Left ventricle myocardium inferior (tissue), 1 donor: ENCODE measurements at places on chromosomes 6 and 20. TPM values are rescaled to one million over a fixed set of nuclear protein-coding genes. Genes with fewer than 3 reads are reported as not detected.
A peak's percentile ranks its signal among the peaks of the same experiment; 100 is the strongest.

TNFRSF21 gene
- total RNA-seq, result 6.3 TPM

DNA sequence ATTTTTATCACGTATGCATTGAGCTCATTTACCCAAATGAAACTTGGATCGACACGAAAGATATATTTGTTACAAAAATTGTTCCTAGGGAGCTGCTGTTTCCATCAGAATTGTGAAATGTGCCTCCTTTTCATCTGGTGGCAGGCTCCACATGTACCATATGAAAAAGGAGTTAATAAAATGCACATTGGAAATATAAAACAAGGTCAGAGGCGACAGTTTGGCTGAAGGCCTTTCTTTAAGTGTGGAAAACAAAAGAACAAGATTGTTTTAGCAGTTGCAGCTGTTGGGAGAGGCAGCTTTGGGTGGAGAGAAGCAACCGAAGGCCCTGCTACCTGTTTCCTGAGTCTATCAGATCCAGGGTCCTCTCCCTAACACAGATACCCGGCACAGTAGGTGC is 334.5 kb upstream of the NT5E start:
- DNase-seq, result no peak

GRCh38 chr6:112984899-112985298 is 637.8 kb downstream of the RFPL4B start:
- DNase-seq, result no peak

GINS1 gene
- total RNA-seq, result 0.41 TPM

MATN4 gene
- not detected for total RNA-seq

- no peak for DNase-seq
These were observed 236.1 kb downstream of the BMP2 start for GRCh38 chr20:7003598-7003997.

DNA sequence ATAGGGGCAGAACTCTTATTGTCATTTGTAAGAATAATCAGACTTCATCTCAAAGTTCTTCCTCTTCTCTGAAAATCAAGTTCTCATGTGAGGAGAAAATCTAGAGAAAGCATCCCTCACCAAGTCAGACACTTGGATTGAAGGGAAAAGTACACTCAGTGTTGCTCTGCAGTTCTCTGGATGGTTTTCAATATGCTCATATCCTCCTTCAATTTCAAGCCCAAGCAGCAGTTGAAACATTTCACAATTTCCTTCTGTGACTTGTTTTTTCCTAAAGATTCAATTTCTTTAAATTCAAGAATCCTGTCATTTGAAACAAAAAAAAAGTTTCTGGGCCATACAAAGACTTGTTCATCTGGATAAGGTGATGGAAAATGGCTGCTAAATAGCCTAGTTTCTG is 140.2 kb upstream of the AHI1 start:
- no peak for DNase-seq

UBD gene
- total RNA-seq, result not detected

- DNase-seq, result no peak
These were observed 66.5 kb upstream of the IER3 start for GRCh38 chr6:30810813-30811339.

GRCh38 chr6:136526196-136526930 is 23.9 kb downstream of the MAP7 start:
- peak; percentile 22 for DNase-seq

ENPP5 gene
- total RNA-seq, result 3.0 TPM

DNA sequence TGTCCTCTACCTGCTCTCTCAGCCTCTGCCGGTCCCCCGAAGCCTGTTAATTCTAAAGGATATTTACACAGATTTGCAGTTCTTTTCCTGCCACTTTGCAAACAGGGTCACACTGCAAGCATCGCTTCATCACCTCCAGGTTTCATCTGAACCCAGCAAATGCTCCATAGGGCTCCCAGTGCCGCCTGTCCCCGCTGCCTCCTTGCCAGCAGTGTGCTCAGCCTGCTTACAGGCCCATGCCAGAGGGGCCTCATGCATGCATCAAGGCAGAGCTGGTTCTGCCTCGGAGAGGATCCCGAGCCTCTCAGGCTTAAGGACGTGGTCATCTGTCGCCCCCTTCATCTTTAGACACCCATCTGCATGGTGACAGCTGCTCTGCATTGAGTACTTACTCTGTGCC is 10.5 kb downstream of the SIRPA start:
- DNase-seq, result no peak

- no peak for DNase-seq
These were observed 3.7 kb upstream of the NEDD9 start for GRCh38 chr6:11236076-11236750.

DNA sequence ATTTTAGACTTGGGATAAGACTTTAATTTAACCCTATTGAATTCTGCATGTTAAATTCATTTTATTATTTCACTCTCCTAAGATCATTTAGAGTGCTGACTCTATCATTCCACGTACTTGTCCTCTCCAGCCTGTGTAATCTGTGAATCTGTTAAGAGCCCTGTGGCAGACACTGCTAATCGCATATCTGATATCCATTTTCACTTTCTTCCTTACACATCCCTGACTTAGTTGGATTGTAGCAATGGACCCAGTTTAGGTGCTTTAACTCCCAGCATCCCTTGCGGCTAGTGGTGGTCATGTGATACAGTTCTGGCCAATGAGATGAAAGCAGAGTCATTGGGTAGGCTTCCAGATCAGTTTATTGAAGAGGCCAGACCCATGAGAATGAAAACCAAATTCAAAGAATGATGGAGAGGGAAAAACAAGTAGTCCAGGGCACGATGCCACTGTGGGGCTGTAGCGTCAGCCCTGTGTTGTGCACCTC is 57.2 kb upstream of the SOX4 start:
- no peak for DNase-seq

DNA sequence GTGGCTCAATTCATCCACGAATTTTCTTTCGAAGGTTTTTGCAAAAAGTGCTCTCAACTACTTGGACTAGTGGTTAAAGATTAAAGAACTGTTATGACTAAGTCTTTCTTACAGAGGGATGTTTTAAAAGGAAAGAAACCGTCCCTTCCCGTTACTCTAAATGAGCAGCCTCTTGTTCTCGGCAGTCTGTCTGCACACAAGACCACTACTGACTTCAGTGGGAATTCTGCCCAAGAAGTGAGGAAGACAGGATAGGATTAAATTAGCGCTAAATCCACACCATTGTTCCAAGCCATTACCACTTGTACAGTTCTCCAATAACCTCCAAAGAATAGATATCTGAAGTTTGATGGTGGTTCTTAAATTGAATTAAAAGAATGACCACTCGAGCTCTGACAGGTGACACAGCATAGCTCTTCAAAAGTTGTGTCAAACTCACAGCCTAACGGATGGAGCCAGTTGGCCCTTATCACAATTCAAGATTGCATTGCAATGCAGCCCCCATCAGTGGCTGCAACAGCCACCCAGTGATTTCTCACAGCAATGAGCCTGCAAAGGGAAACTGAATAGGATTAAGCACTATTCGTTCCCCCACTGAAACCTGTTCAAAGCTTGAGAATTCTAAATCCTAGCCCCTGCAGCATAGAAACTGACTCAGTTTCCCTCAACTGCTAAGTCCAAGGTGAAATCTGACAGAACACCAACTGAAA is 1.8 kb downstream of the EPB41L2 start:
- DNase-seq, result no peak

TGM6 gene
- total RNA-seq, result not detected

DNA sequence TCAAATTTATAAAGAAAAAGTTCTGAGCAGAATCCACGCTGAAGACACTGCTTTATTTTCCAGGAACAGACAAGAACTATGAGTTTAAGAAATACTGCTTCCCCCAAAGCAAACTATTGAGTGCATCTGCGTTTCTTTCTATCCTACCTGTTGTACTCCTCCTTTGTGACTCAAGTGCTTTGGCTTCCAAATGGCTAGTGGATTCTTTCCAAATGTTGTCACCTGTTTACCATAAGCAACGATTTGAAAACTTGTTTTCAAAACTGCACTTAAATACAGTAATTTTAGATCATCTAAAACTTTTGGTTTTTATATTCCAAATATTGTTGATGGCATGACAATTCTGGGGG is 9.5 kb downstream of the PXDC1 start:
- DNase-seq, result no peak

RBPJL gene
- total RNA-seq, result not detected

GRCh38 chr6:152625213-152625612 is 11.9 kb downstream of the SYNE1 start:
- no peak for DNase-seq

RNF144B gene
- 14.1 TPM for total RNA-seq

GRCh38 chr20:63085151-63085861 is 78.5 kb upstream of the BHLHE23 start:
- DNase-seq, result no peak

FOXQ1 gene
- total RNA-seq, result not detected

- DNase-seq, result no peak
These were observed 215.3 kb upstream of the RNF24 start for GRCh38 chr20:4230651-4231050.

CNR1 gene
- total RNA-seq, result 0.66 TPM

UCKL1 gene
- 41.0 TPM for total RNA-seq
